ENCODE measurements at places on chromosomes 13 and 19.

- DNase-seq: no peak
Observed at GRCh38 chr13:98158172-98158899, 15.4 kb downstream of the FARP1 start.

DNA sequence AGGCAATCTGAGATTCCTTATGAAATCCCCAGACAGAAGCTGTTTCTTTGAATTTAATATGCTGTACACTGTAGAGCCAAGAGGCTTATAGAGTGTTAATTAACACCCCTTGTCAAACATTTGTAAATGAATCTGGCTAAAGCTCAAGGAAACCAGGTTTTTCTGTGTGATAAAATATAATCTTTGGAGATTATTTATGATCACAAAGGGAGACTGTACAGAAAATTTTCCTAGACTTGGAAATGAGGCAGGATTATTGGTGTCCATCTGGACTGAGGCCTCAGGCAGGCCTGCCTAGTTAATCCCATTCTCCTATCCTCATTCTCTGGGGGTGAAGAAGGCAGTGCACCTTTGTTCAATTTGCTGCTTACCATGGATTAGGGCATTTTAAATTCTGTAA lies 17.8 kb downstream of the KL start:
- DNase-seq: no peak

GRCh38 chr19:48737360-48737998 lies 2.9 kb downstream of the RASIP1 start:
- no peak for DNase-seq

- no peak for DNase-seq
Observed at GRCh38 chr13:105410602-105411001, 1124.9 kb downstream of the EFNB2 start.

GRCh38 chr19:13015361-13016223 lies 20.3 kb downstream of the NFIX start:
- no peak for DNase-seq

GRCh38 chr19:48844472-48844871 lies 8.2 kb upstream of the HSD17B14 start:
- no peak for DNase-seq

DNA sequence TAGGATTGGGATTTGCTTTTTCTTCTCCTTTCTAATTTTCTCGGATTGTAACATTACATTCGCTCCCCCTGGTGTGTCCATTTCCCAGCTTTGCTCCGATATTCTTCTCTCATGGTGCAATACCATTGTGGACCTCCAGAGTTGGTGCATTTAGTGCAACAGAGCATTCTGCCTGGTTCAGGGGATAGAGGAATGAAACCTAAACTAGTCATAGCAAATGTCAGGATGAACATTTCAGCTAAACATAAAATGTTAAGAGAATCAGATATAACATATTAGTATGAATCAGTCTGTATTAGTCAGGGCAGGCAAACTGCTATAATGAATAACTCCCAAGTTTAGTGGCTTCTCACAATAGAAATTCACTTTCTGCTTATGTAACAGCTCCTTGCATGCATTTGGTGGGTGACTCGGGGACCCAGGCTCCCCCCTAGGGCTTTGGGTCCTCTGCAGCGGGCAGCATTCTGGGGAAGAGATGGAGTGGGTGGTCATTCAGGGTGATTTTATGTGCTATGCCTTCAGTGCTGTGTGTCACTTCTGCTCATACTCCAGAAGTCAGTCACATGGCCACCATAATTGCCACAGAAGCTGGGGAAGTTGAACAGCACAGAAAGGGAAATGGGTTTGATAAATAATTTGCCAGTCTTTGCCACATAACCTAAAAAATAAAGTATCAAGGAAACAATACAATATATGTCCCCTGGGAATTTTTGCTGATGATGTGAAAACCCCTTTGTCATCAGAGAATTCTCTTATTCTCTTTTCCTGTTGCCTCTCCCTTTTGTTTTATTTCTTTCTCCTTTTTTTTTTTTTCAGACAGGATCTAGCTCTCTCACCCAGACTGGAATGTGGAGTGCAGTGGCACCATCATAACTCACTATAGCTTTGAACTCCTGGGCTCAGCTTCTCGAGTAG lies 111.0 kb downstream of the HSPH1 start:
- peak; percentile 30 for DNase-seq

- no peak for DNase-seq
Observed at GRCh38 chr13:110387451-110388107, 80.5 kb downstream of the COL4A2 start.

DNA sequence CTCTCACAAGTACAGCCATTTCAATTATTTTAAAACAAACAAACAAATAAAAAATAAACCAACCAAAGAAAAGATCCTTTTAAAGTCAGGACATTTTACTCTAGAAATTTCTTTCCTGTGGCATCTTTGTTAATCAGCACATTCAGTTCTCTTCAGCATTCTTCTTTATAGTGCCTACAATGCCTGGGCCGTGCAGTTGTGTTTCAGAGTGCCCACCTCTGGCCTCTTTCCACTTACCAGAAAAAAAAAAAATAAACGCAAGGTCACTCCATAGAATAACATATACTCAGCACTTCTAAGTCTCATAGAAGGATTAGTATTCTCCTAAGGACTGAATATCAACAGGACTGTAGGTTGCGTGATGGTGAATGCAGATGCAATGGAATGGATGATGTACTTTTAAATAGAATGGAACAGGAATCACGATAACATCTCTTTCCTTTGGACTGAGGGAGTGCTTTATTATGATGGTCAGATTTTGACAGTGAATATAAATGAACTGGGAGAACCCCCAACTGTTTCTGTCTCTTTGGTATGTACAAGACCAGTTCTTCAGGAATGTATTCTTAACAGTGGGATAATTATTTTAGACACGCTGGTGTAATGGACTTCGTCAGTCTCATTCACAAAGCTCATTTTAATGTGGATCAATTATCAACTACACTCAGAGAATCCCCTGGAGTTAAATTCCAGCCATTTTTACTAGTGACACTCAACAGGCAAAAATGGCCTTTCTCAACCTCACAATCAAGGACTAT lies 125.0 kb upstream of the NBEA start:
- DNase-seq: no peak

- DNase-seq: no peak
Observed at GRCh38 chr13:67806796-67807195, 576.7 kb upstream of the PCDH9 start.

- DNase-seq: no peak
Observed at GRCh38 chr13:113088691-113089020, 16.9 kb upstream of the F7 start.

- no peak for DNase-seq
Observed at GRCh38 chr19:33089010-33089409, 8.0 kb downstream of the GPATCH1 start.

- DNase-seq: no peak
Observed at GRCh38 chr13:26688286-26688685, 72.3 kb downstream of the GPR12 start.

- no peak for DNase-seq
Observed at GRCh38 chr13:58190577-58190976, 559.0 kb downstream of the PCDH17 start.

DNA sequence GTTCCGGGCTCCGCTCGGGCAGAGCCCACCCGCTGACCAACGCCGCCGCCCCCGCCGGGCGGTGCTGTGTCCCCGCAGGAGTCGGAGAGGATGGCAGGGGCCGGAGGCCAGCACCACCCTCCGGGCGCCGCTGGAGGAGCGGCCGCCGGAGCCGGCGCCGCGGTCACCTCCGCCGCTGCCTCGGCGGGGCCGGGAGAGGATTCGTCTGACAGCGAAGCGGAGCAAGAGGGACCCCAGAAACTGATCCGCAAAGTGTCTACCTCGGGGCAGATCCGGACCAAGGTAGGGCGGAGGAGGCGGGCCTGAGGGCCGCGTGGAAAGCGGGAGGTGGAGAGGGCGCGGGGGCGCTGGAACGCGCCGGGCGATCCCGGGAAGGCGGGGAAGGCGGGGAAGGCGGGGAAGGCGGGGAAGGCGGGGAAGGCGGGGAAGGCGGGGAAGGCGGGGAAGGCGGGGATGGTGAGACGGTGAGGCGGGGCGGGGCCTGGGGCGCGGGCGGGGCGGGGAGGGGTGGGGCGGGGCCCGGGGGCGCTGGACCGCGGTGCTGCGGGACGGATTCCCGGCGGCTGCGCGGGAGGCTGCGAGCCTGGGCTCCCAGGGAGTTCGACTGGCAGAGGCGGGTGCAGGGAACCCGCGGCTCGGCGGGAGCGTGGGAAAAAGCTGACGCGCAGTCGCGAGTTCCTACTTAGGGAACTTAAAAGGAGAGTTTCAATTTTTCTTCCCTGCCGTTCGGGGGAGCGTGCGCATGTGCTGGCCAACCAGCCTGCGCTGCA lies 421 bp downstream of the DGKH start:
- DNase-seq: peak; percentile 59

GRCh38 chr13:45316338-45316737 lies 24.6 kb downstream of the TPT1 start:
- DNase-seq: no peak

GRCh38 chr13:97028441-97029299 lies 34.4 kb upstream of the OXGR1 start:
- peak; percentile 22 for DNase-seq

DNA sequence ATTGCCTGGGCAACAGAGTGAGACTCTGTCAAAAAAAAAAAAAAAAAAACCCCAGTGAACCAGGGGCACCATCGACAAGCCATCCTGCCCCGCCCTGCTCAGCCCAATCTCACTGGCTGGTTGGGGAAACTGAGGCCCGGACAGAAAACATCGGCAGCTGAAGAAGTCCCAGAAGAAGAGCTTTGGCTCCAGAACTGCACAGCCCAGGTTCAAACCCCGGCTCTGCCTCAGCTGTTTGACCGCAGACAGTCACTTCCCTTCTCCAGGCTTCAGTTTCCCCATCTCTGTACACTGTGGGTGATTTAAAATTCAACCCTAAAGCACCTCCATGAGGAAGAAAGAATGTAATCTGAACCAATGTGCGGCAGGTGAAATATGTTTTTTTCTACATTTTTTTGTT lies 9.4 kb upstream of the SEMA6B start:
- no peak for DNase-seq

DNA sequence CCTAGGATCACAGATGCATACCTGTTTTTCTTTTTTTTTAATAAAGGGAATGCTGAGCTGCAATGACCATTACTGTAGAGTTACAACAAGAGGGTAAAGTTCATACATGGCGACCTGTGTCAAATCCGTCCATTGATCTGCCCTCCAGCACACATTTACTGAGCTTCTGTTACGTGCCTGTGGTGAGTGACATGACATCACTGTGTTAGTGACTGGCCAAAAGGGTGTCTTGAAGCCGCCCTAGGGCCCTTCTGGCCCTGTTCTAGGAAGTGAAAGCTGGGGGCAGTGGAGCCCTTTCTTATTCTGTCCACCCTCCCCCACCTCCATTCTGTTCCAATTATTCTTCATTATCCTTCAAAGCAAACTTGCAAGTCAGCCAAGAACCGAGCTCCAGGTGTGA lies 66.3 kb downstream of the ZIC5 start:
- no peak for DNase-seq

DNA sequence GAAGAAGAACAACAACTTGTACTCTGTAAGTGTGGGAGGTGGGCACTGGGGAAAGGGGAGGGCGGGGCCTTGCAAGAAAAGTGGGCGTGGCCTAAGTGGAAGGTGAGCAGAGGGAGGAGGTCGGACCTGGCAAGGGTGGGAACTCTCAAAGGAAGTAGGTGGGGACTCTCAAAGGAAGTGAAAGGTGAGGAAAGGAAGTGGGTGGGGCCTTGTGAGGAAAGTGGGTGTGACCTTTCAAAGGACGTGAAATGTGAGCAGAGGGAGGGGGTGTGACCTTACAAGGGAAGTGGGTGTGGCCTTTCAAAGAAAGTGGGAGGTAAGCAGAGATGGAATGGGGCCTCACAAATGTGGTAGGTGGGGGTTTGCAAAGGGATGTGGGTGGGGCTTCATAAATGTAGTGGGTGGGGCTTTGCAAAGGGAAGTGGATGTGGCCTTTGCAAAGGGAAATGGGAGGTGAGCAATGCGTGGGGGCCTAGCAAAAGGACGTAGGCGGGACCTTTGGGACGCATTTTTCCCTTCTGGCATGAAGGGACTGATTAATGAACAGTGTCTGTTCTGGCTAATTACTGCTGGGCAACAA lies 25.9 kb downstream of the ACSBG2 start:
- peak; percentile 51 for DNase-seq

GRCh38 chr13:95588721-95589120 lies 36.2 kb downstream of the CLDN10 start:
- DNase-seq: no peak

- DNase-seq: no peak
Observed at GRCh38 chr19:15433519-15434069, 14.8 kb upstream of the AKAP8L start.

- DNase-seq: no peak
Observed at GRCh38 chr13:112696869-112697465, 7.1 kb downstream of the ATP11A start.

DNA sequence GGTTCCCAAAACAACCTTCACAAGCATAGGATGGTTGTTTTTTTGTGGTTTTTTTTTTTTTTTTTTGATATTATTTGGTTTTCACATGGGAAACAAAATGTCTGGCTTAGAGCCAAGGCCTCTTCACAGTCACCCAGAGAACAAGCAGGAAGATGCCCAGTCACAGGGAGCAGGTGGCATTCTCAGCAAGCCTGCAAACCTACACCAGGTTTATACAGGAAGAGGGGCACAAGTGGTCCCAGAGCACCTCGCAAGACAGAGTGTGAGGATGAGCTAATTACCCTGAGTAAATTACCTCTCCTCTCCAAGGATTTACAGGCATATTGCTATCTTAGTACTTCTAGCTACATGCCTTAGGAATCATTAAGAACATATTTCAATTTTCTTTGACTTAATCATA lies 1375.6 kb downstream of the EFNB2 start:
- no peak for DNase-seq

DNA sequence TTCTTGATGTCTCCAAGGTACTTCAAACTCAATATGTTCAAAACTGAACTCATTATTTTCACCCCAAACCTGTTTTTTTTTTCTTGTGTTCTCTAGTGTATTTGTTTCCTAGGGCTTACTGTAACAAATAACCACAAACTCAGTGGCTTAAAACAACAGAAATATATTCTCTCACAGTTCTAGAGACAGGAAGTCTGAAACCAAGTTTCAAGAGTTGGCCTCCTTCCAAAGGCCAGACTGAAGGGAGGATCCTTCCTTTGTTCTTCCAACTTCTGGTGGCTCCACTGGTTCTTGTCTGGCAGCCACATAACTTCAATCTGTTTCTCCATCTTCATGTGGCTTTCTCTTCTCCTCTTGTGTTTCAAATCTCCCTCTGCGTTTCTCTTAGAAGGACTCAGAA lies 62.0 kb upstream of the PDCD5 start:
- DNase-seq: no peak

DNA sequence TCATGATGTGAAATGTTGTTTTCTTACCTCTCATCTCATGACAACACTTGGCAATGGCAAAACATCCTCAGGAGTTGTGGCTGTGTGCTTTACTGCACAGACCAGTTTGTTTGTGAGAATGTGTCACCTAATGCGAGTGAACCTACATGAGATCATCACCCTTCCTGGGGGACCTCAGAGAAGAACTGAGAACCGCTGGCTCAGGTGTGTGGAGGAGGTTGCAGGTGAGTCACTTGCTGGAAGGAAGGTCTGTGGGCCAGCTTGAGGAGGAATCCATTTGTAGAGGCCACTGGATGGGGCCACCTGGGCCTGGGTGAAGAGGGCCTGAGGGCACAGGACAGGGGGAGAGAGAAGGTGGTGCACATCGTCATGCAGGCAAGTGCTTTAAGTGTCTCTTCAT lies 3.0 kb upstream of the CEACAM1 start:
- no peak for DNase-seq

GRCh38 chr19:2227415-2228156 lies 8.5 kb downstream of the PLEKHJ1 start:
- no peak for DNase-seq

GRCh38 chr19:16516381-16516780 lies 20.2 kb downstream of the C19orf44 start:
- DNase-seq: no peak

GRCh38 chr13:102721800-102722231 lies 27.0 kb upstream of the METTL21C start:
- no peak for DNase-seq
